ENCODE measurements at places on chromosomes 3 and 15.

DNA sequence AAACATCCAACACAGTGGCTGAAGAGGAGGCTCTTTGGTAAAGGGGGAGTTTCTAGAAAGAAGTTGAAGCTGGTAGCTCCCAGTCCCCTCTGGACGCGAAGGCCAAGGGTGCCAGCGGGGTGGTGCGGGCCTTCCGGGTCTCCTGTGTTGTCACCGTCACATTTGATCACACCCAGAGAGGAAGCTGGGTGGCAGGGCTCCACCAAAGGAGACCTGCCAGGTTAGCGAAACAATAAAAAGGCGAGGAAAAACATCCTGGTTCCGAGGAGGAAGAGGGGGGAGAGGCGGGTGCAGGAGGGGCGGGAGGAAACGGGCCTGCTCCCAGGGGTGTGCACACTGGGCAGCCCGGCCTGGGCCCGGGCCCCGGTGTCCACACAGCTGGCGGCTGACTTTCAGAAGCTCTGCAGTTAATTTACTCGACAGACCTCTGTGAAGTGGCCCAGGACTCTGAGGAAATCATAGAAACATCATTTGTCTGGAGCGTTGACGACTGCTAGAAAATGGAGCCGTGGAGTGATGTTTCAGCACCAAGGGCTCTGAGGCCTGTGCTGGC, 12.1 kb downstream of the HEG1 start:
- DNase-seq, result no peak

DNA sequence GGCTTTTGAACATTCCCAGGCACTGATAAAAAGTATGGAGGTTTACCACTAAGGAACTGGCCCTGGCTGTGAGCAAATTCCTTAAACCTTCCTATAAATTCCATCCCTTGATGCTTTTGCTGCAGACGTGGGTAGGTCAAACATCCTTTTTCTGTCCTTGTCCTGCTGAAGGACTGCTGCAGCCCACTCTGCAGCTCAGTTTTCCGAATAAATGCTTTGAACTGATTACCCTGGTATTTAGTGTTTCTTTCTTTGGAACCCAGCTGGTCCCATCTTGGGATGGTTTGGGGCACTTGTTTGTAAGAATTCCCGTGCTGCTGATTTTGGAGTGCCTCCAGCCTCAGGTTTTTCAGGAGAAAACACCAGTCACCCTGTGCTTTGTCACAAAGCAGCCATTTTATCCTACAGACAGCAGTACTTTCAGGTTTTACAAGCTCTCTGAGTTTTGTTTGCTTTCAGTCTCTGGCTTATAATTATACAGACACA, 815.9 kb downstream of the VGLL3 start:
- DNase-seq, result no peak

DNA sequence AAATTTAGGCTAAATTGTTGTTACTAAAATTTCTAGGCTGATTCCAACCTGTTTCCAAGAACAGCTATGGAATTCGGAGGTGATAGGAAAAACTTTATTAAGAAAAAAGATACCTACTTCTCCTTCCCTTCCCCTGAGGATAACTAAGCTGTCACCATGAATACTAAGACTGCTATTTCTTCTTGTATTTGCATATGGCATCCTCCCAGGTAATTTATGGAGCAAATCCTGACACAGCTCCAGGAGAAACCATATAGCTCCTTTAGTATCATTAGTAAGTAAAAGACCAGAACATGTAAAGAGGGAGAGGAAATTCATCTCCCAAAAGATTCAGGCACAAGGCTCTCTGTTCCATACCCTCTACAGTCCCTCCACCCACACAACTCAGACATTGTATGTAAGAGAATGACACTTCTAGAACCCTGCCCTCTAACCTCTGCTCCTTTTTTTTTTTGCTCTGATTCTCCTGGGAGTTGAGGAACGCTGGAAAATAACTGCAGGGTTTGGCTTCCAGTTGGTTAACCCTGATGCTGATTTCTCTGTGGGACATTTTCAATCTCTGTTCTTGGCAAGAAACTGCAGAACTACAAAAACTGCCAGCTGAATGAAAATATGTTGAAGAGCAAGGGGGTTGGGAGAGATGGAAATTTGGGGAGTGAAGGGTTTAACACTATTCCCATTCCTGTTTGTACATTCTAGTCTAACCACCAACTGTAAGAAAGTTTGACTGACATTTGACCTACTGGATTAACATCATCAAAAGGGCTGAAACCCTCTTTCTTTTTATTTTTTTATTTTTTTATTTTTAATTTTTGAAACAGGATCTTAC, 14.2 kb upstream of the MAGI1 start:
- no peak for DNase-seq

GRCh38 chr15:64209680-64210334, 47.0 kb upstream of the PPIB start:
- no peak for DNase-seq

DNA sequence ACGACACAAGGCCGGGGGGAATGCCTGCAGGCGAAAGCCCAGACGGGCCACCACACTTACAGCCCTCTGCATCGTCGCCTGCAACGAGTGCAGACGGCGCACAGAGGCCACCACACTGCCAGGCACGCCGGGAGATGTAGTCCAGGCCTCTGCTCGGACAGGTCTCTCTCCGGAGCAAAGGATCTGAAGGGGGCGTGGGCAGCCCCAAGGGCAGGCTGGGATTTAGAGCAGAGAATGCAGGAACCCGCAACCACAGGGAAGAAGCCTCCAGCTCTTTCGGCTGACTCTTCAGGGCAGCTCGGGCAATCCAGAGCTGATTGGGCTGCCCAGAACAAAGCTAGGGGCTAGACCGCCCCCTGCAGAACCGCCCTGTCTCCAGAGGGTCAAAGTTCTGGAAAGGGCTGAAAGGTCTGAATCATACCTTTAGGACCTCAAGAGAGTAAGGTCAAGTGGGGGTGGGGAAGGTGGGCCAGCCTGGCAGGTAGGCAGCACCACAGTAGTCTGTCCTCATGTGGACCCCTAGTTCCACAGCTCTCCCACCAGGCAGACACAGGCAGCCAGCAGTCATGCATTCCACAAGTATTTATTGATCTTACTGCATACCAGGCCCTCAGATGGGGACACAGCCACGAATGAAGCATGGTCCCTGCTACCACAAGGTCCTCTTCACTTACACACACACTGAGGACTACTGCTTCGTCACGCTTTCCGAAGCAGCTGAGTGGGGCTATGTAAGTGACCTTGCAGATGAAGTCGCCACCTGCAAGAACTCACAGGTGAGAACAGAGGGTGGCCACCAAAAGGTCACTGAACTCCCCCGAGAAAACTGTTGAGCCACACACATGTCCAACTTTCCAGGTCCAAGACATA, at the start of gene AMT:
TSS of gene AMT (minus strand) at position 95 of the 870 bp plus-strand sequence. CDS start at position 72, 23 bp downstream.
- no peak for DNase-seq

GRCh38 chr3:71710906-71711494, 14.2 kb downstream of the EIF4E3 start:
- no peak for DNase-seq

Measured in T-helper 9 cell (primary cell).